Activated T-cell treated with anti-CD3 and anti-CD28 coated beads, Interleukin-2, amount 50 U/mL, for 72 hours (primary cell): ENCODE measurements at places on chromosomes 1 and 21. TPM values are rescaled to one million over a fixed set of nuclear protein-coding genes. Genes with fewer than 3 reads are reported as not detected.
A peak's percentile ranks its signal among the peaks of the same experiment; 100 is the strongest.

GRCh38 chr1:243254233-243254926 is 701 bp downstream of the CEP170 start:
- peak overlapping the region; percentile 93 for H3K27ac ChIP-seq
- no peaks in the 10 kb centered on the region for H3K27me3 ChIP-seq
- peak; percentile 78 for DNase-seq
- peaks cover 4% of the 10 kb centered on the region for H3K36me3 ChIP-seq
- H3K4me1 ChIP-seq: peaks cover 46% of the 10 kb centered on the region

GRCh38 chr1:184387476-184388318 is 868 bp downstream of the C1orf21 start:
- H3K27ac ChIP-seq: peak overlapping the region; percentile 36
- H3K27me3 ChIP-seq: peaks cover 68% of the 10 kb centered on the region
- peaks cover 3% of the 10 kb centered on the region for H3K36me3 ChIP-seq
- H3K4me1 ChIP-seq: peaks cover 20% of the 10 kb centered on the region
- peak; percentile 48 for DNase-seq
- peak overlapping the region; percentile 87 for H3K4me3 ChIP-seq

The LMX1A gene
- not detected for total RNA-seq

The TSPEAR gene
- not detected for total RNA-seq

The CHI3L2 gene
- total RNA-seq: 9.0 TPM

The PLPPR4 gene
- total RNA-seq: not detected

The SPOCD1 gene
- 1.0 TPM for total RNA-seq
